ENCODE measurements at places on chromosomes 13 and 19.

- DNase-seq, result peak; percentile 44
These were observed 45.8 kb upstream of the RGCC start for GRCh38 chr13:41411522-41411921.

GRCh38 chr19:7986321-7987113 is 18.9 kb downstream of the ELAVL1 start:
- DNase-seq, result peak; percentile 62

DNA sequence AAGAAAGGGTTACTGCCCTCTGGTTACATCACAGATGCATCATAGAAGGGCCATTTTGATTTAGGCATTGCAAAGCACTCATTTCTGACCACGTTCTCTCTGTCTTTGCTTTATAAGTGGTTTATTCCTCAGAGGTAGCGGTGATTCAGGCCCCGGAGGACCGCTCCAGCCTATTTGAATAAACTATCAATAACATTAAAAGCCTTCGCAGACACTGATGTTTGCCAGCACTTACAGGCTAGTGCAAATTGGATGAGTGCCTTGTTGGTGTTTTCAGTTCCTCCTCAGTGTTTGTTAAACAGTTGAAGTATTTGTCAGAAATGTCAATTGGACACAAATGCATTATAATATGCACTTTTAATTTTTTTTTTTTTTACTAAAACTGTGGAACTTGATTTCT is 120.2 kb downstream of the RXFP2 start:
- no peak for DNase-seq

DNA sequence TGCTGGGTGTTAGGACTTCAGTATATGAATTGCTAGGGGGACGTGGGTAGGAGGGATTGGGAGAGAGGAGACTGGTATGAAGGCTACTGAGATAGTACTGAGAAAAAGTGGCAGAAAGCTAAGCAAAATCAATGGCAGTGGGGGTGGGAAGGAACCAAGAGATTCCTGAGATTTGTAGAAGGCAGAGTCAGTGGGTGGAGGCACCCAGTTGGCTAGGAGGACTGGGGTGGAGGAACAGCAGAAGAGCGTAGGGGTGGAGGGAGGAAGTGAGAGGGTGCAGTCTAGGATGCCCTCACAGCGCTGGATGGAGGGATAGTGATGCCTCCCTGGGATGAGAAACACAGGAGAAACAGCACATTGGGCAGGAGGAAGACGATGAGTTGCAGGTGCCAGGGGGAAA is 5.6 kb upstream of the MEDAG start:
- no peak for DNase-seq

DNA sequence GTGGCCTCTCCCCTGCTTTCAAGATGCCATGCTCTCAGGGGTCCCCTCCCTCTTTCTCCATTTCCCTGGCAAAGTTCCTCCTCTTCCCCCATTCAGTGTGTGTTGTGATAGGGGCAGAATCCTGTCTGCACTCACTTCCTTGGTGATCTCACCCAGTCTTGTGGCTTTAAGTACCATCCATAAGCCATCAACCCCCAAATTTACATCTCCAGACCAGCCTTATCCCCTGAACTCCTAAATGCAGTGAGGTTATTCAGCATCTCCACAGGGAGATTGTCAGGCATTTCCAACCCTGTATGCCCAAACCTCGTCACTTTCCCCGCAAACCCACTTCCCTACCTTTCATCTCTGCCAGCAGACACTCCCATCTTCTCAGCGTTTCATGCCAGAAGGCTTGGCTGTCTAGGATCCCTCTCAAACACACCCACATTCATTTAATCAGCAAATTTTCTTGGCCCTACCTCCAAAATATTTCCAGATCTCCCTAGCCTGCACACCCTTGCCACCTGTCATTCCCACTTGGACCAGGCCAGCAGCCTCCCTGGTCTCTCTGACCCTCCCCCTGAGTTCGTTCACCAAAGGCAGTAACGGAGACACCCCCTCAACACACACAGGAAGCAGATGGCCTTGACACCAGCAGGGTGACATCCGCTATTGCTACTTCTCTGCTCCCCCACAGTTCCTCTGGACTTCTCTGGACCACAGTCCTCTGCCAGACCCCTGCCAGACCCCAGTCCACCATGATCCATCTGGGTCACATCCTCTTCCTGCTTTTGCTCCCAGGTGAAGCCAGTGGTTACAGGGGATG is at the start of gene HCST:
TSS of gene HCST (plus strand) at position 676 of the 808 bp plus-strand sequence. CDS start at position 741, 65 bp downstream.
- DNase-seq, result no peak

DNA sequence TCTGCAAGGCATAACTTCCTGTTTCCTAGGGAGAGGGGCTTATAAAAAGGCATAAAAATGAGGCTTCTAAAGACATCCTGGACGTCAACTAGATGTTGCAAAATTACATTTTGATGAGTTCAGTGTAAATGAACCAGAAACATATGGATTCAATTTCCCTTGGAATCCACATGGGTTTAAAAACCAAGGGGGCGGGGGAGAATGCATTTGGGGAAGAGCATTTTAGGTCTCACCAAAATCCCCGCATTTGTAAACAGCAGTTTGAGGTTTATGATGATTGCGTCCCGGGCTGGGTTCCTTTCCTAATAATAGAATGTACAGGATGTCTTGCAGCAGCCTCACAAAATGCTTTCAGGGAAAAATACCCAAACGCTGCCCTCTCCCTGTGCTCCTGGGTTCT is 407.8 kb downstream of the ZNF536 start:
- DNase-seq, result no peak
